ENCODE measurements at places on chromosomes 6 and 20. TPM values are rescaled to one million over a fixed set of nuclear protein-coding genes. Genes with fewer than 3 reads are reported as not detected.

DNA sequence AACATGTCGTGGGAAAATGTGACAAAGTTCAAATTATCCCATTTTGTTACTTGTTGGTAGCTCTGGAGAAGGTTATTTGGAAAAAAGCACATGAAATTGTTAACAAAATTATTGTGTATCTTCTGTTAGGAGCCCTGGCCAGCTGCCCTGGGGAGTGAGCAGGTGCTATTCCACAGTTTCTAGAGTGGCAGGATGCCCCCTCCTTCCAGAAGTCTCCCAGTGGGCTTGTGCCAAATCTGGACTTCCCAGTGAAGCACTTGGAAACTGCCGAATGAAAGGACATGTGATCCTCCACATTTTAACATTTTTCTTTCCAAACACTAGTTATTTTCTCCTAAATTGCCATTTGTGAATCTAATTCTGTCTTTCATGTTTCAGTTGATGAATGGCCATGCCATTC, 66.9 kb upstream of the CLDN20 start:
- DNase-seq: no peak

GRCh38 chr20:9969626-9970025, 65.2 kb upstream of the ANKEF1 start:
- DNase-seq: no peak

DNA sequence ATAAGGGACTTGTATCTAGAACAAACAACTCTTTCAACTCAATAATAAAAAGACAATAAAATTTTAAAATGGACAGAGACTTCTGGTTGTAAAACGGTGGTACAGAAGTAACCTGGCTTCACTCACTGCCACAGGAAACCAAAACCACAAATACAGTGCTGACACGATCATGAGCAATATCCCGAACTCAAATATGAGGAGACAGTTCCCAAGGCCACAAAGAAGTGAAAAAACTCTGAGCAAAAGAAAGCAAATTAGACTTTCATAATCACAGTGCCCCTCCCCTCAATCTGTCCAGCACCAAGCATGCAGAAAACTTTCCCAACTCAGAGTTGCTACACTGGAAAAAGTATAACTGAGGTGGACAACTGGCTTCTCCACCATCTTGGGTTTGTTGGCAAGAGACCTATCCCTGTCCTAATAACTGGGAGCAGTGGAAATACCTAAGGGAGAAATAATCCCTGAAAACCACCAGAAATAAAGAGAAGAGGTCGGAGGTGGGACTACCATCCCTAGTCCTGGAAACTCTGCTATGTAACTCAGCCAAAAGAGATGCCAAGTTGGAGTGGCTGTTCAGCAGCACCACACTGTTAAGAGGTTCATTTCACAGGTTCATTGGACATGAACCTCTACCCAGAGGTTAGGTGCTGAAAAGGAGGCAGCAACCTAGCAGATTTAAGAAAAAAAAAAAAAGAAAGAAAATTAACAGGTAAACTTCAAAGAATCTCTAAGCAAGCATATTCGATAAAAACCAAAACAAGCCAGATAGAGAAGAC, 55.5 kb downstream of the REV3L start:
- DNase-seq: peak; percentile 54

GRCh38 chr20:36113566-36114250, 40.8 kb upstream of the EPB41L1 start:
- peak; percentile 28 for DNase-seq

SAMD10 gene
- total RNA-seq: 42.7 TPM

NMBR gene
- total RNA-seq: not detected
